ENCODE measurements at places on chromosomes 4 and X. TPM values are rescaled to one million over a fixed set of nuclear protein-coding genes. Genes with fewer than 3 reads are reported as not detected.

Gene ZDHHC15
- 0.69 TPM for total RNA-seq

Gene HSPA4L
- total RNA-seq: 20.6 TPM

Gene ATP2B3
- total RNA-seq: not detected

Gene CT45A3
- not detected for total RNA-seq

Gene USP17L17
- total RNA-seq: not detected

Gene SPANXD
- total RNA-seq: not detected

All from lower leg skin (tissue), 4 donors.